ENCODE measurements at places on chromosomes 1 and 21.

GRCh38 chr1:27574871-27575831, 28.8 kb downstream of the AHDC1 start:
- DNase-seq = no peak

- no peak for DNase-seq
Observed at GRCh38 chr1:189605226-189605625, 872.4 kb downstream of the BRINP3 start.

DNA sequence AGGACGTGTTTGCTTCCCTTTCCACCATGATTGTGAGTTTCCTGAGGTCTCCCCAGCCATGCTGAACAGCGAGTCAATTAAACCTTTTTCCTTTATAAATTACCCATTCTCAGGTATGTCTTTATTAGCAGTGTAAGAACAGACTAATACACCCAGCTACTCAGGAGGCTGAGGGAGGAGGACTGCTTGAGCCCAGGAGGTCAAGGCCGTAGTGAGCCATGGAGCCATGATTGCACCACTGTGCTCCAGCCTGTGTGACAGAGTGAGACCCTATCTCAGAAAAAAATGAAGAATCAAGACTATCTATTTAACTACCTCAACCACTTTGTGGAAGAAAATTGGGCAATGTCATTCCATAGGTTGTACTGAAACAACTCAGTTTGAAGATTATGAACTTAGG, 54.6 kb upstream of the SEC16B start:
- no peak for DNase-seq

- no peak for DNase-seq
Observed at GRCh38 chr1:25082995-25083394, 149.3 kb downstream of the SYF2 start.

DNA sequence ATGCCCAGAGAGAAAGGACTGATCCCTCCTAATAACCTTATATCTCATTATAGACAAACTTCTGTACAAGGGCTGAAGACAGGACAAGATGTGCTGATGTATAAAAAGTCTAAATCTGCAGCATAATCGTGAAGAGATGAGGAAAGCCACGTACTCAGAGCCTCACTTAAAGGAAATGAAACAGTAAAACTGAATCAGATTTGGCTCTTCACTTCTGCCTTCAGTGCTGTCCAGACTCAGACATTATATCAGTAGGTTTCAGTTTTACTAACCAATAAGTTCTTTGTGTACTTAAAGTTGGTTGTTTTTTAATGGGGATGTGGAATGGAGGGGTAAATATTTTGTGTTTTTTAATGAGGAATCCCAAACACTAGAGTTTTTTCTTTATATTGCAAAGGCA, 45.3 kb upstream of the RGS1 start:
- DNase-seq = no peak

DNA sequence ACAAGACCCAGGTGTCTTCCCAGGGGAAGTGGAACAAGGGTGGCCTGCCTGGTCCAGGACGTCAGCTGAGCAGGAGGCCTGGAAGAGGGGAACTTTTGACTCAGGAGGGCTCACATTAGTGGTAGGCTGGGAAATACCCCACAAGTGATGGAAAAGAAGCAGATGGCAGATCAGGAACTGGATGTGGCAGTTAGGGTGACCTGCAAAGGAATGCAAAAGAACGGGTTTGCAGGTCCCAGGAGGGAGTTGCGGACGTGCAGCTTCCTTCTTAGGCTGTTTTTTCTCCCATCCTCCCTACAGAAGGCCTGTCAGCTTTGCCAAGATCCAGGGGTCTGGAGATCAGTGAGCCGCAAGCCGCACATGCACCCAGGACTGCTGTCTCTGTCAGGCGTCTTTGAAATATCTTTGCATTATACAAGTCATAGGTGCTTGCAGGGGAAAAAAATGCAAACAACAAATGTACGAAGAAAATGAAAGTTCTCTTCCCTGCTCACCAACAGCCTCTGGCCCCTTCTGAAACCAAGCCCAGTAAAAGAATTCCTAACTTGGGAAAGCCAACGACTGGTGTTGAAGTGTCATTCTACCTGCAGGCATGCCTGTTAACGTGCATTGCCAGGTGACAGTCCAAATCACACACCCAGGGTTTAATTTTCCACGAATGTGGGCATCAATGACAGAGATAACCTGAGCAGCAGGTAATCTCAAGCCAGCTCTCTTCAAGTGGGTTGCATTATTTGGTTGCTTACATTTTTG, 34.4 kb downstream of the NENF start:
- no peak for DNase-seq

- DNase-seq = no peak
Observed at GRCh38 chr1:225882694-225883615, 775 bp upstream of the TMEM63A start.

DNA sequence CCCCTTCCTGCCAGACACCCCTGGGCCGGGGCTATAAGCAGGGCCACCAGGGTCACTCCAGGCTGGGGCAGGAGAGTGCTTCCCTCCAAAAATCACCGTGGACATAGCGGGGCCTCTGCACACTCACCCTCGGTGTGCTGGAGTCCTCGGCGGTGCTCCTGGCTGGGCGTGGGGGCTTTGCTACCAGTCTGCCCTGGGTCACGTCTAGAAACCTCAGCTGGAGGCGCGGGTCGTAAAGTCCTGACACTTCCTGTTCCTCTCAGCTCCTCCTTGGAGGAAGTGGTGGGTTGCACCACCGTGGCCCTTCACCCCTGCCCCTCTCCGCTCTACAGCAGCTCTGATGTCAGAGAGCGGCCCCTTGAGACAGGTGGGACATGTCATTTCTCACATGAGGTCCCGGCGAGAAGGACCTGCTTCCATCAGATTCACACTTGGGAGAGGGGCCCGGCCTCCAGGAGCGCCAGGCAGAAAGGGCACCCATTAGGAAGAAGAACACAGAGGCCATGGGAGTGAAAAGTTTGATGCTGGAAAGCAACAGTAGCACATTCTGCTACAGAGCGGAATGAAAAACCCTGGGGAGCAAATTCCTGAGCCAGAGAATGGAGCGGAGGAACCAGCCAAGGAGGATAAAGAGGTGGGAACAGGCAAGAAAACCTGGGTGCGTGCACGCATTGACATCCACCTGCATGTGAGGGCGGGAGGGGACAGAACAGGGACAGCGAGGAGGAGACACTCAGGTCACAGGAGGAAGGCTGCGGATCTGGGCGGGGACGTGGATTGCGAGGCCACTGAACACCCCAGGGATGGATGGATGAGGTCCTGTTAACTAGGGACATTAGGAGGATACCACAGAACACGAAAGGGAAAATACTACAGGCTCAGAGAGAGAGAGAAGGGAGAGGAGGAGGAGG, at the start of gene ITGB2:
TSS of gene ITGB2 (minus strand) at position 206 of the 911 bp plus-strand sequence. CDS start 10,117 bp downstream, outside the sequence.
- DNase-seq = no peak

GRCh38 chr1:178411756-178412399, 84.9 kb downstream of the CLEC20A start:
- DNase-seq = no peak

DNA sequence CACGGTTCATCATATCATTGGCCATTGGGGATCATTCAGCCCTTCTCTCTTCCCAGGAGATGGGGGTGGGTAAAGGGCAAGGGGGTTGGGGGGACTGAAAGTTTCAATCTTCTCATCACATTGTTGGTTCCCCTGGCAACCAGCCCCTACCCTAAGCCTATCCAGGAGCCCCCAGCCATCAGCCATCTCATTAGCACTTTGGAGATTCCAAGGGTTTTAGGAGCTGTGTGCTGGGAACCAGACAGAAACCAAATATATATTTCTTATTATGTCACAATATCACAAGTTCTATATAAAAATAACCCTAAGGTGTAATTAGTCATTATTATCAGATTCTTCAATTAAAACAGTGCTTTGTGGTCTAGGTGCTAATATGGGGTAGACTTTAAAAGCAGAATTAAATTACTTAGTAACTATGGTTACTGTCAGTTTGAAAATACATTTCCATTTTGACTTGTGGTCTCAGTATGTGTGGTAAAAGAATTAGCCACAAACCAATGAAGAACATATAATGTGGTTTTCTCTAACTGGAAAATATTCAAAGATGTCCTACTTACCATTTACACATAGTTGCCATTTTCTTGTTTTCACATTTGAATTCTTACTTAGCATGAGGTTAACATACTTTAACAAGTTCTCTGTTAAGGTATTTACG, 28.1 kb downstream of the IL23R start:
- DNase-seq = no peak

GRCh38 chr1:29679316-29679715, 443.0 kb downstream of the PTPRU start:
- DNase-seq = no peak

DNA sequence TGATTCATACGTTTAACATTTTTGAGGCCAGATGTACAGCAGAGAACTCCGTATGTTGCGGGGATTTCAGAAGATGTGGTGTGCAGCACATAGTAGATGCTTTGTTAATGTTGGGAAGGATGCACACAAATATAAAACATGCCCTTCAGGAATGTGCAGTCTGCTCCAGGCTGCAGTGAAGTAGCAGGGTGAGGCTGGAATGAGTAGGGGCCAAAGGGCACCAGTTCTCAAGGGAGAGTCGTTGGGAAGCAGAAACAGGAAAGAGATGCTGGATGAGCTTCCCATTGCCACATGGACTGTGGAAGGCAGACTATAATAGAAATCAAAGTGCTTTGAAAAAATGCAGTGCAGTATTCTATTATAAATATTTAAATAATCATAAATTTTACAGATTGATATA, 126.9 kb downstream of the NOS1AP start:
- no peak for DNase-seq

- DNase-seq = no peak
Observed at GRCh38 chr1:218462116-218462515, 117.0 kb downstream of the TGFB2 start.

DNA sequence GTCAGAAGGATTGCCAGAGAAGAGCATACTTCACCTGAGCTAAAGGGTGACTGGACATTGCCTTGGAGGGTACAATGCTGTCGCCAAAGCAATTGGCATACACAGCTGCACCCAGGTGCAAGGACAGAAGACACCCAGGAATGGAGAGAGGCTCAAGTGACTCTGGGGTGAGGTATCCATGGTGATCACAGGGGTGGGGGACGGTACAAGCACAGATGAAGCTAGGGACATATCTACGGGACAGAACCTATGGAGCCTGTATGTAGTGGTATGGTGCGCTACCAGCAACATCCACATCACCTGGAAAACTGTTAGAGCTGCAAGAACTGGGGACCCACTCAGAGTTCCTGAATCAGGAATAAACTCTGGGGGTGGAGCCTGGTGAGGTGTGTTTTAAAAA, 286.1 kb downstream of the PCP4 start:
- no peak for DNase-seq

- DNase-seq = no peak
Observed at GRCh38 chr21:46325073-46325912, 1.3 kb downstream of the PCNT start.

DNA sequence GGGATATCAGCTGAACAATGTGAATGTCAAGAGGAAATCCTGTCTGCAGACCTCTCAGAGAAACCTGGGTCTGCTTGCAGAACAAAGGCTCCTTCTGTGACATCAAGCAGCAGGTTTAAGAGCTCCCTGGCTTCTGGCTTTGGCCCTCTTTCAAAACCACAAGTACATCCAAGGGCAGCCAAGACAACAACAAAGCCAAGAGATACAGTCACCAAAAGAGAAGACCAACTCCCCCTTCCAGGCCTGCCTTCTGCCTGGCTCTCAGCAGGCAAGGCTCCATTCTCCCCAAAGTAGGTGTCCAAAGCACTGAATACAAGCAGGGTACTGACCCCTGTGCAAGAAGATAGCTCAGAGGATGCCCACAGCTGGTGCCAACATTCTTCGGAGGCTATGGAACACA, 11.5 kb downstream of the BCAR3 start:
- no peak for DNase-seq

- DNase-seq = no peak
Observed at GRCh38 chr1:68969441-68969840, 472.6 kb upstream of the DEPDC1 start.

DNA sequence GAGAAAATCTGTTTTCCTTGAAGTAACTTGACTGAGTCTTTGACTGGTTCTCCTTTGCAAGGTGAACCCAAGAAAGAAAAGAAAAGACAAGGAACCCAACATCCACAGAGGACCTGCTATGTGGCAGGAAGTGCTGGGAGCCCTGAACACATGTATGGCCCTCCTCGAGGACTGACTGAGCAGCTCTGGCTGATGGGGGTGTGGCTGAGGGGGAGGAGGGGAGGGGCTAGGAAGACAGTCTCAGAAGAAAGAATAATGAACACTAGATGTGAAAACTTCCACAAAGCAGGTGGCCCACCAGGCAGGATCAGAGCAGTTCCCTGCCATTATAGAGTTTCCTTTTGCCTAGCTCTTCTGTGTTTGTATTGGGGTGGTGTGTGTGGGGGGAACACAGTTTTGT, 26.1 kb downstream of the NENF start:
- DNase-seq = no peak

- DNase-seq = no peak
Observed at GRCh38 chr1:222334026-222334680, 213.8 kb downstream of the HHIPL2 start.

DNA sequence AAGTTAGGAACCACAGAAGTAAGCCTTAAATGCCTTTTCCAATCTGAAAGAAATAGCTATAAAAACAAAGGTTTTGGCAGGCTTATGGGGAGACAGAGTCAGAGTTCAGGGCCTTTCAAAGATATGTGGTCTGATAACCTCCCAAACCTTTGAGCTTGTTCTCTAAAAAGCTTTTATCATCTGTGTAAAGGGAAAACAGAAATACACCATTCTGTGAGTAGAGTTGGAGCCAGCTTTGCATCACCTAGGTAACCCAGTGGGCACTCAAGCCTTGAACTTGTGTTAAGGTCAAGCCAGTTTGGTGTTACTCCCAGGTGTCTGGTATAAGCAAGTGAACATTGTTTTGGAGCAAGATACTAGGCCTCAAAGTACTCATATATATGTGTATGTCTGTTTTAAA, 50.1 kb downstream of the LAMC1 start:
- no peak for DNase-seq

DNA sequence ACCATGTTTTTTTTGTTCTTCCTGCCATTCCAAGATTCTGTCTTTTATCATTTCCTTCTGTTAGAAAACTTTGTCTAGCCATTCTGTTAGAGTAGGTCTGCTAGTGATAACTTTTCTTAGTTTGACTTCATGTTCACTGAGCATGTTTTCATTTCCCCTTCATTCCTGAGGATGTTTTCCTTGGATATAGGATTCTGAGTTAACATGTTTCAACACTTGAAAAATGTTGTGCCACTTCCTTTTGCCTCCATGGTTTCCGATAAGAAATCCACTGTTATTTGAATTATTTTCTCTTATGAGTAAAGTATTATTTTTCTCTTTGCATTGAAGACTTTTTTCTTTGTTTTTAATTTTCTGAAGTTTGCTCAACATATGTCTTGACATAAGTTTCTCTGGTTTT, 66.7 kb downstream of the ATP1A1 start:
- no peak for DNase-seq

GRCh38 chr1:63108206-63108605, 214.2 kb upstream of the FOXD3 start:
- DNase-seq = no peak

GRCh38 chr1:153733970-153734369, 6.1 kb downstream of the INTS3 start:
- DNase-seq = no peak

GRCh38 chr21:40284409-40284808, 417.2 kb downstream of the PCP4 start:
- no peak for DNase-seq

GRCh38 chr1:3221112-3222041, 152.4 kb downstream of the PRDM16 start:
- no peak for DNase-seq

- no peak for DNase-seq
Observed at GRCh38 chr1:32989160-32990050, 24.8 kb upstream of the RNF19B start.

GRCh38 chr1:245582026-245582425, 427.2 kb downstream of the KIF26B start:
- DNase-seq = no peak

- DNase-seq = no peak
Observed at GRCh38 chr21:15058854-15059263, 5.9 kb downstream of the NRIP1 start.

Data from stimulated activated CD8-positive, alpha-beta memory T cell treated with anti-CD3 and anti-CD28 coated beads, Interleukin-7, amount 100 ng/mL, for 1 hour (primary cell).